ENCODE measurements at places on chromosomes 3 and 15.

- DNase-seq, result no peak
These were observed 84.2 kb downstream of the OSBPL10 start for GRCh38 chr3:31896648-31897433.

GRCh38 chr15:81485806-81486205 lies 111.8 kb upstream of the TMC3 start:
- no peak for DNase-seq

GRCh38 chr3:187044206-187044605 lies 95.1 kb downstream of the RPL39L start:
- DNase-seq, result peak; percentile 5

DNA sequence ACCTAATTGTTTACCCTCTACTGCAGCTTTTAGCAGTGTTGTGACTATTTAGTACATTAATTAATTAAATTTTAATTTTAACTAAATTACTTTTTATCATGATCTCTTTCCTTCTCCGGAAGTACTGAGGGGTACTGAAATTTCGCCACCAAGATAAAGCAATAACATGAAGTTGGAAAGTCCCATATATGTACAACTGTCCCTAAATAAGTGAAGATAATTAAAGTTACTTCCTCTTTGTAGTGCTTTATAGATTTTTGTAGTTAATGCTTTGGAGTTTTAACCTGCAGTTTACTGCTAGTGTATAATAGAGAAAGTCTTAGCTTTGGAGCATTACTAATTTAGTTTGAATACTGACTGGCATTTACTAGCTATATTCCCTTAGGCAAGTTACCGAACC lies 325.3 kb downstream of the NAALADL2 start:
- DNase-seq, result no peak

GRCh38 chr3:102084006-102084405 lies 234.7 kb downstream of the NFKBIZ start:
- DNase-seq, result no peak

DNA sequence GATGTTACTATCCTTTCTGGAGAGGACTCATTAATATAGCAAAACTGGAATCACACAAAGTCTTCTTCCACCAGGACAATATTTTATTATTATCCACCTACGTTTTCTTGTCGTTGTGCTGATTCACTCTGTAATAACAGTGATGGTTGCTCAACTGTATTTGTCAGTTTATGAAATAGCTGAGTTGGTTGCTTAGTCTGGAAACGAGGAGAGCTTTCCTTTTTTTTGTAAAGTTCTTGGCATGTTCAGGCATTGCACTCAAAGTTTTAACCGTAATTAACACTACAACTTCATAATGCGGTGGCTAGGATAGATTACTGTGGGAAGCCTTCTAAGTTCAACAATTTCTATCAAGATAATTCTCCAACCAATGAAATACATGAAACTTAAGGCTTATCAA lies 131.2 kb downstream of the RAP2B start:
- no peak for DNase-seq

Measured in DMS153 (cell line).